DND-41 (cell line): ENCODE measurements at places on chromosomes 1 and 21.

DNA sequence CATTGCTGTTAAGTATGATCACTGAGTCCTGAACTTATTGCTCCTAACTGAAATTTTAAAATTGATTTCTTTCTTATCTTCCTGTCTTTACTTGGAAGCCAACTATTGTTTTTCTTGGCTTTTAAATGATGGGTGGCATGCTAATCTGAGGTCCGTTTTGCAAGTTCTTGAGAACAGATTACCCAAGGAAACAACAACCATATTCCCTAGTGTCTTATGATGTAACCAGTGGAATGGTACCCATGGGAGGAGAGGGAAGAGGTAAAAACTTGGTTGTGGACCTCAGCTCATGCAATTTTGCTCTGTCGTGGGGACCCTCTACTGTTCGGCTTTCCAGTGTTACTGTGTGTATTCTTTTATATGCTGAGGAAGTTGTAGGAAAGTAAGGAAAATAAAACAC is 454.8 kb upstream of the ADAMTS5 start:
- H3K27me3 ChIP-seq = no peaks in the 10 kb centered on the region
- no peak overlapping the region for H3K4me3 ChIP-seq
- no peaks in the 10 kb centered on the region for H3K36me3 ChIP-seq
- H3K4me1 ChIP-seq = peaks cover 19% of the 10 kb centered on the region
- H3K27ac ChIP-seq = no peak overlapping the region
- DNase-seq = no peak

GRCh38 chr1:243459059-243459458 is 203.2 kb downstream of the SDCCAG8 start:
- no peak for DNase-seq
- no peaks in the 10 kb centered on the region for H3K27me3 ChIP-seq
- H3K36me3 ChIP-seq = peaks cover 9% of the 10 kb centered on the region; the same call in 1 of the 2 replicates
- peaks cover 3% of the 10 kb centered on the region; the same call in 1 of the 2 replicates for H3K4me1 ChIP-seq
- no peak overlapping the region for H3K4me3 ChIP-seq

DNA sequence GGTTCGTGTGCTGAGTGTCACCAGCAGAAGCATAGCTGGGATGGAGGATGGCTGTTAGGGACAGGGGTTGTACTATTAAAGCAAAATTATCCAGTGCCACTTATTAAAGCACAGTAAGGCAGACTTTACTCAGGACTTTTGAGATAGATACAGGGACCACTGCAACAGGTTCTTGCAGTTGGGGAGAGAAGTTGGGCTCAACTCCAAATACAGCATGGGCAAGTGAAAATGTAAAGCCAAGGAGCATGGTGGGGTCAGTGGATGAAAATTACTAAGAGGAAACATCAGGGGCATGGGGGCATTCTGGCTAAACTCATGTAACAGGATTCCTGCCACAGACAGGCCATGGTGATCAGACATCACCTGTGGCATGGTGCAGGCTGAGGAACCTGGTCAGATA is 15.0 kb upstream of the REN start:
- no peak overlapping the region for H3K27ac ChIP-seq
- no peak overlapping the region for H3K4me3 ChIP-seq
- H3K27me3 ChIP-seq = no peaks in the 10 kb centered on the region
- H3K36me3 ChIP-seq = no peaks in the 10 kb centered on the region
- no peaks in the 10 kb centered on the region for H3K4me1 ChIP-seq
- no peak for DNase-seq

- no peaks in the 10 kb centered on the region for H3K36me3 ChIP-seq
- DNase-seq = no peak
- no peak overlapping the region for H3K4me3 ChIP-seq
- no peak overlapping the region for H3K27ac ChIP-seq
- H3K27me3 ChIP-seq = no peaks in the 10 kb centered on the region
These were observed 466.3 kb downstream of the LMO4 start for GRCh38 chr1:87794788-87795614.

DNA sequence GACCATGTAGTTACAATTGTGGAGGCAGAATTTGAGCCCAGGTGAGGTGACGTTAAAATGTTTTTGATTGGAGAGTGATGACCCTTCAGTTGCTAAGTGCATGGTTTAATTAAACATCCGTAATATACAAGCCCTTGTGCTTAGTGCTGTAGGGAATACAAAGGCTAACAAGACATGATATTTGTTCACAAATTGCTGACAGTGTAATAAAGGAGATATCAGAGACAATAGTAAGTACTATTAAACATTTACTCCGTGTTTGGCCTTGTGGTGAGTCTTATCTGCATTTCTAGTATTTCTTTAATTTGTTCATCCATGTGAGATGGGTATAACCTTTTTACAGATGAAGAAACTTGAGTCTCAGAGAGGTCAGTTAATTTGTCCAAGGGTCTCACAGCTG is 37.9 kb downstream of the RLF start:
- H3K36me3 ChIP-seq = peaks cover 69% of the 10 kb centered on the region
- H3K4me1 ChIP-seq = no peaks in the 10 kb centered on the region
- no peak overlapping the region for H3K4me3 ChIP-seq
- H3K27ac ChIP-seq = no peak overlapping the region
- no peak for DNase-seq

GRCh38 chr1:221567859-221568507 is 173.9 kb downstream of the DUSP10 start:
- H3K4me1 ChIP-seq = no peaks in the 10 kb centered on the region
- H3K27ac ChIP-seq = no peak overlapping the region
- no peaks in the 10 kb centered on the region for H3K27me3 ChIP-seq
- no peak overlapping the region for H3K4me3 ChIP-seq
- H3K36me3 ChIP-seq = no peaks in the 10 kb centered on the region

DNA sequence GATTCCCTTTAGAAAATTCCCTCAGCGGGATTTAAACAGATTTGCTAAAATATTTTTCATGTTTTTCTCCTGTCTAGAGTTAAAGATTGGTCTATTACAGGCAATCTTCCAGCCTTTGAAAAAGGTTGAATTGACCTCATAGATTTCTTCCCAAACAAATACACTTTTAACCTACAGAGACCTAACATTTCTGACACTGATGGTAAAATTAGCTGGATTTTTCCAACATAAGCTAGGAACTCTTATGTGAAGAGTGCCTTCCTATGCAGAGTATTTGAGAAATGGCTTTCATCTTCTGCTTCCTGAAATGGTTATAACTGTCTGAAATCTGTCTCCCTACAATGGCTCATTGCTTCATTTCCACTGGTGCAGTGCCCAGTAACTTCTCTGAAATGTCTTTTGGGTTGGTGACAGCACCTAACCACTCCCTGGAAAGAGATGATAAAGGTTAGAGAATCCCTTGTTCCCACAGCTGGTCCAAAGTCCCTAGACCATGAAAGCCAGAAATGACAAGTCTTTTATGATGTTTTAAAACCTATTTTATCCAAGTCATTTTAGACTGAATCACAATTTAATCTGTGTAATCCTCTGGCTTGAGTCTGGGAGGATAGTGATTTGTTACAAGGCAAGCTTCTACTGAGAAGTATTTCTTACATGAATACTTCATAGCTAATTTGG is 269.4 kb downstream of the BACH1 start:
- no peaks in the 10 kb centered on the region for H3K27me3 ChIP-seq
- H3K27ac ChIP-seq = no peak overlapping the region
- H3K4me3 ChIP-seq = no peak overlapping the region
- no peaks in the 10 kb centered on the region for H3K4me1 ChIP-seq

- no peaks in the 10 kb centered on the region for H3K4me1 ChIP-seq
- no peak for DNase-seq
- H3K27me3 ChIP-seq = no peaks in the 10 kb centered on the region
- no peak overlapping the region for H3K27ac ChIP-seq
These were observed 56.2 kb downstream of the ALG6 start for GRCh38 chr1:63423649-63424048.

DNA sequence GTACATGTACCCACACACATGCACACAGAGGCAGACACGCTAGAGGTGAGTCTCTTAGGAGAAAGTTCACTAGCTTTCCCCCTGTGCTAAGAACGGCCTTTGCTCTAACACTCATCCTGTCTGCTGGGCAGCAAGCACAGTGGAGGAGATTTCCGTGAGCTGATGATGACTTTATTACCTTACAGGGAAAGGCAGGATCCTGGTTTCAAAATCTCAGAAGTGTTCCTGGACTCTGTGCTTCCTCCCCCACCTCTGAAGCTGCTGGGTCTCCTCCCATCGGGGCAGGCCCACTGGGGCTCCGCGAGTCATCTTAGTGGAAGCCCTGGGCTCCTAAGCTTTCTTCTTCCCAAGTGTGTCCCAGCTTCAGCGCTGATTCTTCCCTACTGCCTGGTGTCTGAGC is 2.7 kb downstream of the FAM3B start:
- no peak for DNase-seq
- peaks cover 26% of the 10 kb centered on the region for H3K4me1 ChIP-seq
- H3K4me3 ChIP-seq = no peak overlapping the region
